ENCODE measurements at places on chromosomes 4 and X. TPM values are rescaled to one million over a fixed set of nuclear protein-coding genes. Genes with fewer than 3 reads are reported as not detected.

MAGEC1 gene
- not detected for total RNA-seq

ARL9 gene
- 3.8 TPM for total RNA-seq

OTC gene
- total RNA-seq, result not detected

PAGE2 gene
- total RNA-seq, result not detected

USP27X gene
- 13.1 TPM for total RNA-seq

SLC49A3 gene
- total RNA-seq, result 0.31 TPM

SLC30A9 gene
- 110 TPM for total RNA-seq

ASMT gene
- total RNA-seq, result not detected

TMPRSS11F gene
- total RNA-seq, result not detected

PABPC5 gene
- 8.1 TPM for total RNA-seq
